ENCODE measurements at places on chromosomes 16 and 17.
A peak's percentile ranks its signal among the peaks of the same experiment; 100 is the strongest.

- DNase-seq = no peak
Observed at GRCh38 chr17:14779241-14779640, 478.4 kb downstream of the HS3ST3B1 start.

DNA sequence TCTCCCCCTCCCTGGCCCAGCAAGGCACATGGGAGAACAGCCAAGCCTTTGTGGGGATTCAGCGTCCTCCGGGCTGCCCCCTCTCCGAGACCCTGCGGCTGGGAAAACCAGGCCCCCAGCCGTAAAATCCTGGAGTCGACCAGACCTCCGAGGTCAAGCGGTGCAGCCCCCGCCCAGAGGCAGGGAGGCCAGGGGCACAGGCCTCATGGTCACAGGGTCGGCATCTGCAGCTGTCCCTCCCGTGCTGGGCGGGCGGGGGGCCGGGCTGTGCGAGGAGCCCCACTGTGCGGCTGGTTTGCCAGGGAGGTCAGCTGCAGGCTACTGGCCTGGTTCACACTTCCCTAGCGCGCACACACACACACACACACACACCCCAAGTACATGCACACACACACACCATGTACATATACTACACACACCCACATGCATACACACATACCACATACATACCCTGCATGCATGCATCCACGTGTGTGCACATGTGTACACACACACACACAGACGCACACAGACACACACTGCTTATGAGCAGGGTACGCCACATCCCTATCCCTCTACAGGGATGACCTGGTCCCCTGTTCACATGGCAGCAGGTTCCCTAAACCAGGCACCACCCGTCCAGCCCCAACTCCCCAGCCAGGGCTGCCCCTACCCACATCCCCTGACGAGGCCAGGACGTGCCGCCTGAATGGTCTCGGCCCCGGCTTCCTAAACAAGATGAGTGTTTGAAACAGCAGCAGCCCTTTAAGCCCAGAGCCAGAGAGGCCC, 108.9 kb upstream of the CIBAR2 start:
- no peak for DNase-seq

- no peak for DNase-seq
Observed at GRCh38 chr17:65156185-65156834, 19.1 kb downstream of the RGS9 start.

- peak; percentile 32 for DNase-seq
Observed at GRCh38 chr17:49193513-49194296, 16.7 kb downstream of the GNGT2 start.

DNA sequence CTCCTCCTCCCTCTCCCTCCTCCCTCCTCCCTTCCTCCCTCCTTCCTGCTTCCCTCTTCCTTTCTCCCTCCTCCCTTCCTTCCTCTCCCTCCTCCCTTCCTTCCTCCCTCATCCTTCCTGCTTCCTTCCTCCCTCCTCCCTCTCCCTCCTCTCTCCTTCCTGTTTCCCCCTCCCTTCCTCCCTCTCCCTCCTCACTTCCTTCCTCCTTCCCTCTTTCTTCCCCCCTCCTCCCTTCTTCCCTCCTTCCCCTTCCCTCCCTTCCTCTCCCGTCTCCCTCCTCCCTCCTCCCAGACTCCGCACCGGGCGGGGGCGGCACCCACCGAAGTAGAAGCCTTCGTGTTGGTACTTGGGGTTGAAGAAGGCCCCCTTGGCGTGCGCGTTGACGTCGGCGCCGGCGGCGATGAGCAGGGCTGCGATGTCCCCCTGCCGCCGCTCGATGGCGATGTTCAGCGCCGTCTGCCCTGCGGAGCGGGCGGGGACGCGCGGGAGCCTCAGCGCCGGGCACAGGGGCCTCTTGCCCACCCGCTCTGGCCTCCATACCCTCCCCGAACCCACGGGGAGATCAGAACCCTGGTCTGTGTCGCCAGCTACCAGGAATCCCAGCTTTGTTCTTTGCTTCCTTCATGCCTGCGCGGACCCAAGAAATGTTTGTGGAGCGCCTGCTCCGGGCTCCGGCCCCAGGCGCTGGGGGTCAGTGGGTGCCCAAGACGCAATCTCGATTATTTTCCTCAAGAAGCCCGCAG, 22.2 kb downstream of the TRPV3 start:
- DNase-seq = peak; percentile 45

DNA sequence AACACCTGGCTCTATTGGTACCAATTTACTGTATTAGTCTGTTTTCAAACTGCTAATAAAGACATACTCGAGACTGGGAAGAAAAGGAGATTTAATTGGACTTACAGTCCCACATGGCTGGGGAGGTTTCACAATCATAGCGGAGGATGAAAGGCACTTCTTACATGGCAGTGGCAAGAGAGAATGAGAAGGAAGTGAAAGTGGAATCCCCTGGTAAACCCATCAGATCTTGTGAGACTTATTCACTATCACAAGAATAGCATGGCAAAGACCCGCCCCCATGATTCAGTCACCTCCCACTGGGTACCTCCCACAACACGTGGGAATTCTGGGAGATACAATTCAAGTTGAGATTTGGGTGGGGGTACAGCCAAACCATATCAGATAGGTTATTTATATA, 22.6 kb upstream of the GOSR1 start:
- no peak for DNase-seq

DNA sequence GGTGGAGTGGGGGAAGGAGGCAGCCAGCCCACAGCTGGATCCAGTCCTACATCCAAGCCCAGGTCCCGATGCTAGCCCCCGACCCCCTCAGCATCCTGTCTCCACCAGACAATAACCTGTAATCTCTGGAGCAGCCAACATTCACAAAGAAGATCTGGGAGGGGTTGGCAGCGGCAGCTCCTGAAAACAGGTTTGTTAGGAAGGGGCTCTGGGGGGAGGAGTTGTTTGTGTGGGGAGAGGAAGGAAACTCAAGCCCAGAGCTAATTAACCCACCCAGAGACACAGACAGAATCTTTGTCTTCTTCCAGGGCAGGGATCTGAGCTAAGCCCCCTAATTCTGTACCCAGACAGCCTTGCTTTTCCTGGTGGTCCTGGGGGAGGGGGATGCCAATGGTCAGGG, 4.6 kb upstream of the C17orf113 start:
- DNase-seq = no peak

DNA sequence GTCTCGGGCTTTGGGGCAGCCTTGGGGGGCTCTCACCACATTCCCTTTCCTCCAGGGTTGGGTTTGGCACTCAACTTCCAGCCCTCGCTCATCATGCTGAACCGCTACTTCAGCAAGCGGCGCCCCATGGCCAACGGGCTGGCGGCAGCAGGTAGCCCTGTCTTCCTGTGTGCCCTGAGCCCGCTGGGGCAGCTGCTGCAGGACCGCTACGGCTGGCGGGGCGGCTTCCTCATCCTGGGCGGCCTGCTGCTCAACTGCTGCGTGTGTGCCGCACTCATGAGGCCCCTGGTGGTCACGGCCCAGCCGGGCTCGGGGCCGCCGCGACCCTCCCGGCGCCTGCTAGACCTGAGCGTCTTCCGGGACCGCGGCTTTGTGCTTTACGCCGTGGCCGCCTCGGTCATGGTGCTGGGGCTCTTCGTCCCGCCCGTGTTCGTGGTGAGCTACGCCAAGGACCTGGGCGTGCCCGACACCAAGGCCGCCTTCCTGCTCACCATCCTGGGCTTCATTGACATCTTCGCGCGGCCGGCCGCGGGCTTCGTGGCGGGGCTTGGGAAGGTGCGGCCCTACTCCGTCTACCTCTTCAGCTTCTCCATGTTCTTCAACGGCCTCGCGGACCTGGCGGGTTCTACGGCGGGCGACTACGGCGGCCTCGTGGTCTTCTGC, 8.4 kb downstream of the SLC16A3 start:
- DNase-seq = no peak

GRCh38 chr16:3646348-3646920, 8.1 kb upstream of the DNASE1 start:
- DNase-seq = no peak

- peak; percentile 72 for DNase-seq
Observed at GRCh38 chr16:30660424-30661261, 2.4 kb downstream of the FBRS start.

DNA sequence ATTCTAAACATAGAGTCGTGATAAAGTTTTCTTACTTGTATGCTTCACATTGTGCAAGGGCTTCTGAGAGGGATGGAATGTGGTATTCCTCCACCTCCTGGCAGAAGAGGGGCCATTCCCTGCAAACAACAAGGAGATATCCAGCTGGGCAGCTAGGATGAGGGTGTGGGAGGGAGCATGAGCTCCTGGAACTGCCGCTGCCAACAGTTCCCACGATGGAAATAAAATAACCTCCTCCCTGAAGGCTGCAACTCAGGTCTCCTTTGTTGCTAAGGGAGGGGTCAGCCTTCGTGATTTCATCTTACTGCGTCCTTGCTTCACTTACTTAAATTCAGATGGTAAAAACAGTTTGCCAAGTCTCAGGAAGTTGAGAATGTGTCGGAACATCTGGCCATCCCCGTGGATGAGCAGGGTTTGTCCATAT, 15.6 kb downstream of the PLEKHG4 start:
- no peak for DNase-seq

- no peak for DNase-seq
Observed at GRCh38 chr17:19248151-19248927, 11.2 kb downstream of the EPN2 start.

All from CD4-positive, alpha-beta T cell (primary cell).